ENCODE measurements at places on chromosomes 5 and 9. TPM values are rescaled to one million over a fixed set of nuclear protein-coding genes. Genes with fewer than 3 reads are reported as not detected.

Gene NMUR2
- total RNA-seq: not detected

Gene JAK2
- 4.3 TPM for total RNA-seq

Gene STING1
- total RNA-seq: 11.3 TPM

Gene OSMR
- 3.9 TPM for total RNA-seq

Gene ITK
- total RNA-seq: 0.37 TPM

Gene NKD2
- 2.9 TPM for total RNA-seq

Gene DEPDC1B
- 0.47 TPM for total RNA-seq

Gene VPS13A
- total RNA-seq: 20.5 TPM

Gene TAF1L
- not detected for total RNA-seq

Gene IL31RA
- total RNA-seq: not detected

Gene FOXD4L6
- total RNA-seq: not detected

Gene PFN3
- total RNA-seq: not detected

Gene ZDHHC12
- 46.1 TPM for total RNA-seq

Gene AJM1
- 1.7 TPM for total RNA-seq

Gene OTULIN
- 25.2 TPM for total RNA-seq

Gene ADRB2
- total RNA-seq: 1.1 TPM

Gene TXNDC8
- not detected for total RNA-seq

Gene TSSK1B
- total RNA-seq: not detected

Measured in right lobe of liver (tissue), 6 donors.